NCI-H187 (cell line): ENCODE measurements at places on chromosomes 7 and 10.

GRCh38 chr7:78496096-78496630 lies 697.6 kb downstream of the PHTF2 start:
- DNase-seq = no peak

- no peak for DNase-seq
These were observed 5.3 kb upstream of the HILPDA start for GRCh38 chr7:128450409-128450808.

DNA sequence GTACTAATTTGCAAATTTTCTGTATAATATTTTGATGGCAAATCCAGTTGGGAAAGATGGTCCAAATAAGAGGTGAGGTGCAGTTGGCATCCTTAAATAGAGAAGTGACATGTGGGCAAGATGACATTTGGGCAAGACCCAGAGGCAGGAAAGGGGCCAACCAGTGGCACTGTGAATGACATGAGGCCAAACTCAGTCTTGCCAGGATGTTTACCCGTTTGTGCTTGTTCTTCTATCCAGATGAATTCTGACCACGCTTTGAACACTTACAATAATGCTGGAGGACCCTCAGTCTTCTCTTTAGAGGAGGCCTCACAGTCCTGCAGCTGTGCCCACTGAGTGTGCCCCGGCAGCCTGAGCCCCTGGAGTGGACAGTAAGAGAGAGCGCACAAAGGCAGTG lies 45.1 kb downstream of the KCNMA1 start:
- no peak for DNase-seq

DNA sequence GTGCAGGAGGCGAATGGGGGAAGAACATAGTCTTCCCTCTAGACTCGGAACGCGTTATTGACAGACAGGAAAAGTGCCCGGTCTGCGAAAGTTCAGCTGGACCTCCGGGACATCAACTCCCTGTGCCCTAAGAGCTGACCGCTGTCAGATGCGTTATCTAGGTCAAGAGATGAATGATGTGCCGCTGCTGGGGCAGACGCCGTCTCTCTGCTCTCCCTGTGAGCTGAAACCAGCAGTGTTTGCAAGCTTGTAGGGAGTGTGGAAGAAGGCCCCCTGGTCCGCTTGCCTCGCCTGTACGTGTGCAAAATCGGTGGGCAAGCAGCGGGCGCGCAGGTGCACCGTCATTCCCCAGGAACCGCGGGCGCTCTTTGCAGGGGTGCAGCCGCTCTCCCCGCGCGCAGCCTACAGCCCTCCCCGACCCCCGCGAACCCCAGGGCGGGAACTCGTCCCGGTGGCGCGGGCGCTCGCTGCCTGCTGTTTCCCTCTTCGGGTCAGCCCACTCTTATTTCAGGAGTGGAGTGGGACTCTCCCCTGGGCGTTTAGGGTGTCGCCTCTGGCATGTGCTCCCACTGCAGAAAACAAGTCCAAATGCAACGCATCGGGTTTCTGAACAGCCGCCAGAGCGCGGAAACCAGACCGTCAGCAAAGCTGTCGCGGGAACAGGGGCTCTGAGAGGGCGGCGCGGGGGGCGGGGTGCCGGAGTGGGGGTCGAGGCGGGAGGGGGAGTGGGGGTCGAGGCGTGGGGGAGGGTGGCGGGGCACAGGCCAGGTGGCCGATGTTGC lies 1.8 kb upstream of the PFKFB3 start:
- DNase-seq = no peak

GRCh38 chr7:2553831-2554581 lies 1.3 kb downstream of the BRAT1 start:
- DNase-seq = no peak

- no peak for DNase-seq
These were observed 51.4 kb downstream of the CDK6 start for GRCh38 chr7:92784935-92785334.

- DNase-seq = no peak
These were observed 304.4 kb downstream of the ZEB1 start for GRCh38 chr10:31623466-31623865.

DNA sequence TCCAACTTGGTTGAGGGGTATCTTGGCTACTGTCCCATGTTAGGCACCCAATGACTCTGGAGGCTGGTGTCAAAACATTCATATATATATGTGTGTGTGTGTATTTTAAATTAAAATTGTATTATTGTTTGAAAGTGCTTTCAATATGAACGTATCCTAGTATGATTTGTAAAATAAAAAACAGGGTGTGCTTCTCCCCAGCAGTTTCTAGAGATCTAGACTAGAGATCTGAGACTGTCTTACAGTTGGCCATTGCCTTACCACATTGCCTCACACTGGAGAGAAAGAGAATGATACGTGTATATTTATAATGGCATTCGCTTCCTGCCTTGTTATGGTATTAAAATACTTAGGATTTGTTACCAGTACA lies 1.2 kb downstream of the BAG3 start:
- no peak for DNase-seq

- no peak for DNase-seq
These were observed 163.7 kb upstream of the AHR start for GRCh38 chr7:17134786-17135185.

DNA sequence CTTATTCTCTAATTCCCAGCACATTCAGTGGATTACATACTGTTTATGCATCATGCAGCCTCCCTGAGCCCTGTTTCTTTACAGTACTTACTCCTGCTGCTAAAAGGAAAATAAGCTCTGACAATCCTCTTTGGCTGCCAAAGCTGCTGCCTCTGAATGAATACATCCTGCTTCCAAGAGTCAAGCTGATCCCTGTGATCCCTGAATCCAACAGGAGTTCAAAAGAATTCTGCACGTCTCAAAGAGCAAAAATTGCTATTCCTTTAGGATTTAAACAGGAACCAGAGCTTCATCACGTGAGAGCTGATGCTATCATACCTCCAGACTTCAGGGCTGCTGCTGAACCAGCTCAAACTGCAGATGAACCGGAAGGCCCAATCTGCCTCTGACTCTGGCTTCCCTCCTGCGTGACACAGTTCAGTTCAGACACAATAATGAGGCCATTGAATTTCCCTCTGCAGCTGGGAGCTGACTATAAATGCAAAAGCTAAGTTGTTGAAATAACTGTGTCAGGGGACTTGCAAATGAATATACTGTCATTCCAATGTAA lies 851.0 kb upstream of the PHF14 start:
- DNase-seq = no peak

DNA sequence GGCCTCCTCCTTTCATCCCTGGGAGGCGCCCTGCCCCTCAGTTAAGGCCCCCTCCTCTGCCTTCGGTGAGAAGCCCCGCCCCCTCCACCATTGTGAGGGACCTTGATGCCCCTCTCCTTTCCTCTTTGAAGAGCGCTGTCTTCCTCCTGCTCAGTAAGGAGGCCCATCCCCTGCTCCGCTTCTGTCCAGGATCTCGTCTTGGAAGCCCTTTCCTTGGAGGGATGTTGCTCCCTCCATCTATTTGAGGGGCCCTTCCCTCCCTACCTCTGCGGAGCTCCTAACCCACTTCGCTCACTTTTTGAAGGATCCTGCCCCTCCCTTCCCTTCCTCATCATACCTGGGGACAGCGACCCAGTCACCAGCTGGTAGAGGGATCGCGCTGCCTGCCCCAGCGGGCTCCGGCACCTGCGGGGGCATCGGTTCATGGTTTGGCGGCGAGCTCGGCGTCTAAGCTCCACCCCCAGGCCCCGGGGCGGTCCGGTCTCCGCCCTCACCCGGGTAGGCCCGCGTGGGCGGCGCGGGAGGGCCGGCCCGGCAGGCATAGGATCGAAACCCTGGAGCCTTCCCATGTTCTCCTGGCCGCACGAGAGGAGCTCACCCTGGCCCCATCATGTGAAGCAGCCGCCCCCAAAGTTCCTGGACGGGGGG lies 4.1 kb downstream of the KCNIP2 start:
- no peak for DNase-seq

DNA sequence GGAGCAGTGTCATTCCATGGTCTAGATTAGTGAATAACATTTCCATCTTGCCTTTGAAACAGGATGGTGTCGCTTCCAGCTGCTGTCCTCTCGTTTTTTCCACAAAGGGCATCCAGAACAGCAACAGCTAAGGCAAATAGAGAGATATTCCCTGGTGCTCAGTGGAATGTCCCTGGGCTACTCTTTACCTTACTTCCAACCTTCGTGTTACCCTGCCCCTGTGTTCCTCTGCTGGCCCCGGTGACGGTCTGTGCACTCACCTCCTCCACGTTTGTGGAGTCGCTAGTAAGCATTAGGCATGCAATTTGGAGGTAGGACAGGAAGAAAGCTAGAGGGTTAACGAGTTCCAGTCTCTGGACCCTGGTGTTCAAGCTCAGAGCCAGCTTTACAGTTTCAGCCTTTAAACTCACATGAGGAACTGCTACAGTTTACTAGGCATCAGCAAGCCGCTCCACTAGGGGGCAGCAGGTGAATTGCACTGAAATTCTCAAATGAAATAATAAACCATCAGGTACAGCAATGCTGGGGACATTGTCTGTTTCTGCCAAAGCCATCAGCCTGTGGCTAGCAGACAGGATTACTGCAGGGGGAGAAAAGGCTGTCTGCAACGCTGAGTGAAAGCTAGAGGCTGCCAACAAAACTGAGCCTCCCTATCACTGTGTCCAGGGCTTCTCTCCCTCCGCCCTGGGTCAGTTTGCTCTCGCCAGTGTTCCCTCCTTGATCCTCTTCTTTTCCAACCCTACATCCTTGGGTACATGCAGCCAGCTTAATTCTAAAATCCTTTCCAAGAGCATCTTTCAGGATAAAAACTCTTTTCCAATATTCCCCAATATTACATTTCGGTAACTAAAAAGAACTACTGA lies 9.0 kb downstream of the MRPL32 start:
- peak; percentile 25 for DNase-seq

GRCh38 chr7:37690206-37690605 lies 6.6 kb downstream of the GPR141 start:
- no peak for DNase-seq

DNA sequence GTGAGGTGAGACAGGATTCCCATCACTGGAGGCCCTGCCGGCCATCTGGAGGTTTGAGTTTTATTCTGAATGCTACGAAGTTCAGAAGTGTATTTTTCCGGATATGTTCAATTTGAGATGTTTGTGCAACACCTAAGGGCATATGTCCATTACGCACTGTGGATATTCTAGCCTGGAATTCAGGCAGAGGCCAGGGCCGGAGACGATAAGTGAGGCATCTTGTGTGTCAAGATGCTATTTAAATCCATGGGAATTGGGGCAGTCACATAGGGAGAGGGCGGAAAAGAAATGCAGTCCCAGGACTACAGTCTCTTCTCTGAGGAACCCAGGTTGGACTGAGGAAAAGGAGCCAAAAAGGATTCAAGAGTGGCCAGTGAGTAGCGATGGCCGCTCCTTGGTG lies 1.9 kb upstream of the SUV39H2 start:
- no peak for DNase-seq

GRCh38 chr7:13197501-13197900 lies 510.1 kb downstream of the ARL4A start:
- DNase-seq = no peak

GRCh38 chr10:43594944-43595589 lies 11.2 kb upstream of the ZNF485 start:
- DNase-seq = no peak

GRCh38 chr10:23368816-23369640 lies 24.4 kb upstream of the C10orf67 start:
- no peak for DNase-seq

DNA sequence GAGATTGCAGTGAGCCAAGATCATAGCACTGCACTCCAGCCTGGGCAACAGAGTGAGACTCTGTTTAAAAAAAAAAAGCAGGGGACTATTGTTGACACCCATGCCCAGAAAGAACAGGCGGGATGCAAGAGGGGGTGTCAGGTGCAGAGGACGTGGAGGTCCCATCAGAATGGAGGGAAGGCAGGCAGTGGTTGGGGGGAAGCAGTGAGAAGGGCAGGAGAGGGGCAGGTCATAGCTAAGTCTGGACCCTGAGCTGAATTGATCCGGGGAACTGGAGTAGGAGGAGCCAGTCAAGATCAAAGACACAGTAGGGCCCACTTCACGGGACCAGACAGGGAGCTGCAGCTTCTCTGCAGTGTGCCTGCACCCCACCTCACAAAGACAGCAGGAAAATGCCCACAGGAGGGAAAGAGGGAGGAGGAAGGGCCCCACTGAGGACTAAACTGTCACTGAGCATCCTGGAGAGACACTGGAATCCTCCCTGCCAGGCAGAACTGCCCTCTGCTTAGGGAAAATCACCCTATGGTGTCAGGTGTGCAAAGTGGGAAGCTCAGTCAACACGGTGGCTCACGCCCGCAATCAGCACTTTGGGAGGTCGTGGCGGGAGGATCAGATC lies 27.3 kb upstream of the ECHDC3 start:
- no peak for DNase-seq

DNA sequence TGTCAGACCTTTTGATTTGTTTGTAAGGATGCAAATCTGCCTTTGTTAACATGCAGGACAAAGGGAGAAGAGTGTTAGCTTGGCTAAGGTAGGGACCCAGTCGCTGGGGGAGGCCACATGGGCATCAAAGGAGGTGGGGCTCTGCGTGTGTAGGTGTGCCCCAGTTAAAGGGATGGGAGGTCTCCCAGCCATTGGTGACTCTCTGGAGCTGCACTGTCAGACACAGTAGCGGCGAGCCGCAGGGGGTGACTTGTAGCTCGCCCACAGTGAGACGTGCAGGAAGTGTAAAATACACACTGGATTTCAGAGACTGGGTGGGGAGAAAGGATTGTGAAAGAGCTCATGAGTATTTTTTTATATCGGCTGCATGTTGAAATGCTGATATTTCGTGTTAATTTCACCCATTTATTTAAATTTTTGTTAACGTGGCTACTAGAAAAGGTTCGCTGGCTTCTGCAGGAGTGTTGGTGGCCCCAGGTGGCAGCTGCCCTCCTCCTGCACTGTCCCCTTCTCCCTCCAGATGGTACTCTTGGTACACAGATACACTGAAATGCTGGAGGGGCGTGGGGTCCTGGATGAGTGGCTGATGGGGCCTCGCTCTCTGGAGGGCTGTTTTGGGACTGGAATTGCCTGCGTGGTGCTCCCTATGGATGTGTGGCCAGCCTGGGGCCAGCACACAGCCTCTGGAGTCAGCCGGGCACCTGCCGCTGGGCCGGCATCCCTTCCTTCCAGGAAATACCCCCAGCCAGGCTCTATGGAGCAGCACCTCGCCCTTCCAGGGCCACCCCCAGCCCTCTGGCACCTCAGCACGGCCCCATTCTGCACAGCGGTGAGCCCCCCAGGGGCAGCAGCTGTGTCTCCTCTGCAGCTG lies 59.2 kb downstream of the LHPP start:
- DNase-seq = no peak

- no peak for DNase-seq
These were observed 41.7 kb upstream of the DYNC1I1 start for GRCh38 chr7:95730493-95731280.

- DNase-seq = no peak
These were observed 63.3 kb downstream of the ZNF107 start for GRCh38 chr7:64729089-64729848.

DNA sequence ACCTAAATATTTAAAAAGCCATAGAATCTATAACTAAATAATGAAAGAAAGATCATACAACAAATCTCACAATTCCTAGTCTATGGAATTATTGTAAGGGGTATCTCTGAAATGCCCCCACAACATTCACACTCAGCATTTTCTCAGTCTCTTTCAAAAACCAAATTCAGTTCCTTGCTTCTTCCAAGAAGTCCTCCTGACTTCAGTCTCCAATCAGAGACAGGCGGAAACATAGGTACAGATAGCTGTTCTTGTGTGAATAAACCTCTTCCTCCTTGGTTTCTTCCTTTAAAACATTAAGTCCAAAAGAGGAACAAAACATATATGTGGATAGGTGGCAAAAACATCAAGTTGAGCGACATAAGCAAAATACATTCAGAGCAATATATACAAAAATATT lies 13.9 kb upstream of the FBXW4 start:
- DNase-seq = no peak
